ENCODE measurements at places on chromosomes 5 and 9.

- DNase-seq, result peak; percentile 8
Observed at GRCh38 chr9:104900871-104901270, 27.1 kb downstream of the ABCA1 start.

GRCh38 chr5:6585939-6586646 lies 46.8 kb downstream of the NSUN2 start:
- no peak for DNase-seq

GRCh38 chr5:180611140-180611850 lies 20.0 kb upstream of the SCGB3A1 start:
- no peak for DNase-seq

DNA sequence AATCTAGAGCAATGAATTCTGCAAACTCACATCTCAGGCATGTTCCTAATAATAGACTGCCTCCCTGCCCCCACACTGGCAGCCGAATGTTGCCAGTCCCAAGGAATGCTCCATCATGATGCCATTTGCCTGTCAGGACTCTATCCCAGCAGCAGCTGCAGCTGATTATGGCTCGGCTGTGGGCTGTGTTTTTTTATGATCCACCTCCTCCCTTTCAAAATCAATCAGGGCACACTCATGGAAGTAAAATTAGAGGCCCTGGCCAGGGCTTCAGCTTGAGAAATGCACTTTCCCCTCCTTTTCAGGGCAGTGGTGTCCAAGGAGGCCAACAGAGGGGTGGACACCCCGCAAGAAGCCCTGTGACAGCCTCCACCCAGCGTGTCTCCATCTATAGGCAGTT lies 176.7 kb upstream of the S1PR3 start:
- DNase-seq, result peak; percentile 93

- peak; percentile 81 for DNase-seq
Observed at GRCh38 chr5:124745928-124746915, at the start of gene ZNF608. TSS of gene ZNF608 (minus strand) at chr5:124746639. CDS start at chr5:124744989, 1,650 bp downstream.

DNA sequence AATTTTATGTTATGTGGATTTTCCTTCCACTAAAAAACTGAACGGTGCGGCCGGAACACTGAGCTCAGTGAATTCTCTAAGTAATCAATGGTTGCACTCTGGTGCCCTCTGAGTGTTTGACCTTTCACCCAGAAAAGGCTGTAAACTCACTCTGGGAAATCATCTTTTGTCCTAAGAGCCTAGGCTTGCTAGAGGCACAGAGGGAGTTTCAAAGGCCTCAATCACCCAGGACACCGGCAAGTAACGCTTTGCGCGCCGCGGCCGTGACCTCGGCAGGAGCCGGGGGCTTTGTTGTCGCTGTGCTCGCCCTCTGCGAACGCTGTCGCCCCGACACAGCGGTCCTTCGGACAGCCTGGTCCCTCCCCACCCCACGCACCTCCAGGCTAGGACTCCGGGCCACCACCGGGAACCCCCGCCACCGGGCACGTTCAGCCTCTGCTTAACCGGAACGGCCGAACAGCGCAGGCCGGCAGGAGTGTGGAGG lies 703 bp downstream of the ISCA1 start:
- DNase-seq, result peak; percentile 3

DNA sequence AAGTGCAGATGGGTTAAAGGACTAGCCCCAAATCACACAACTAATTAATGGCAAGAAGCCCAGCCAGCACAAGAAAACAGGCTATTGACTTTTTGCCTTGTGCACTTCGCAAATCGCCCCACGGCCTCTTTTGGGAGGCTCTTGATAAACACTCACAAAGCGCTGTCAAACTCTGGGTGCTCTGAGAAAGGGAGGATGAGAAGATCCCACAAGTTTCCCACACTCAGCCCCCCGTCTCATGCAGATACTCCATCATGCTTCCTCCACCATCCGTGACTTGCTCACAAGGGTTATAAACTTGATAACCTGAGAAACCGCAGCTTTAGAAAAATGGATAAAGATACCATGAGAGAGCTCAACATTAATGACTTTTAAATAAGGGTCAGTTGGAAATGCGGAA lies 219.7 kb downstream of the EBF1 start:
- no peak for DNase-seq
